ENCODE measurements at places on chromosomes 16 and 17.

DNA sequence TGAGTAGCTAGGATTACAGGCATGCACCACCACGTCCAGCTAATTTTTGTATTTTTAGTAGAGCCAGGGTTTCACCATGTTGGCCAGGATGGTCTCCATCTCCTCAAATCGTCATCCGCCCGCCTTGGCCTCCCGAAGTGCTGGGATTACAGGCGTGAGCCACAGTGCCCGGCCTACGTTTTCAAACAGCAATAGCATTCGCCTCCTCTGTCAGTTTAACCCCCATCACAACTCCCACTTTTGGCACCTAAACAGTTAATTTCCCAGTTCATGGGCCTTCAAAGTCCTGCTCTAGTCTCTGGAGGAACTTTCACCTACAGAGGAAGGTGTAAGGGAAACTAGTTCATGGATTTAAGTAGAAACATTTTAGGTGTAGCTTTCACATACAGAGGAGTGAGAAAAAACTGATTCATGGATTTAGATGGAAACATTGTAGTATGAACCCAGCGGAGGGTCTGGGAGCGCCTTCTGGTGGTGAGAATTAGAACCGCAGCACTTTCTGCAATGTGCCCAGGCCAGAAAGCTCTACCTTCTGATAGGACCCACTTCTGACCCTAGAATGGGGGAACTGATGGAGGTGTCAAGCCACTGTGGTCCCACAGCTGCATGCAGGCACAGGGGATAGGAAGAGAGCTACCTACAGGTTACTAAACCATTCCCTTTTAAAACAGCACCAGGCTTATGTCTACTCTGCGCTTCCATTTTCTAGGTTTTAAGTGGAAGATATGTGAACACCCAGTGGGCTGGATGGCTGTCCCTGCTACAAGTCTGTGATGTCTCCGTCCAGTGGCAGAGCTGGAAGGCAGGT, 12.0 kb upstream of the MEOX1 start:
- no peak for DNase-seq

DNA sequence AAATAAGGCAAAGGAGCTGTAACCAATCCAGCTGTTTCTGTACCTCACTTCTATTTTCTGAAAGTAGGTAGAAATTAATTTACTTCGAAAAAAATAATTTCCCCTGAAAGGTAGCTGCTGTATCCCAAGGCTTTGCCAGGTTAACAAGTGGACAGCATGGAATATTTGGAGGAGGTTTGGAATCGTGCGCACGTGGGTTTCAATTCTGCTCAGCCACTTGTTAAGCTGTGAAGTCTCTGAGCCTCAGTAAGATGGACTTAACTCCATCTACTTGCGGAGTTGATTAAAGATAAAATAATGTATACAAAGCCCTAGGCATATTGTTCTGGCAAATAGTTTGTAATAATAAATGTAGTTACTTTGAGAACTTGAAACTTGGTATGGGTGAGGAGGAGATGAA, 57.4 kb upstream of the LGALS9 start:
- DNase-seq, result no peak

DNA sequence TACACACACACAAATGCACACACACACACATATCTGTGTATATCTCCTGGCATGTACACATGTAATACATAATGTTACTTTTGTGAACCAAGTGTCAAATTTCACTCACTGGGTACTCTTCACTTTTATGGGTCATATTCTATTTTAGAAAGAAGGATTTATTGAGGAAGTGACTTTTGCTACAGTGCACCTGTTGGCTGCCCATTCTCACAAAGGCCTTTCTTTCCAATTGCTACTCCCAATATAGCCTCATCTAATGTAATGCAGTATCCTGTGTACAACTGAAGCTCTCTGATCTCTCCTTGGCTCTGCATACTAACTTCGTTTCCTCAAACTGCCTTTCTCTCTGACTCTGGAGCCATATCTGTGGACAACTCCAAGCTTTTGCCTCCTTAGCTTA, 107.5 kb downstream of the ABCA8 start:
- no peak for DNase-seq

GRCh38 chr16:77472262-77472661, 37.4 kb upstream of the ADAMTS18 start:
- no peak for DNase-seq

DNA sequence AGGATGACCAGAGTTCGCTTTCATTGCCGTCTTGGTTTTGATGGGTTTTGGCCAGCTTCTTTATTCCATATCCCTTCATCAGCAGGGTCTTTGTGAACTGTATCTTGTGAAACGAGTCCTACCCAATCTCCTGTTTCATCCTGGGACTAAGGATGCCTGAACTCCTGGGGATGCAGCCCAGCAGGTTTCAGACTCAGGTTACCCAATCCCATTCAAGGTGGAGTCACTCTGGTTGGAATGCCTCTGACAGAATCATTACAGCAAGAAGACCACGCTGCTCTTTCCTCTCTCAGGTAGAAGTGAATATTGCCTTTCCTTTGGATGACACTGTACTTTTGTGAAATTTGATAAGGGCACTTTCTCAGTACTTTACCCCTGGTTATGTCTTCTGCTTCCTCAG, 98.1 kb downstream of the CDH11 start:
- no peak for DNase-seq

DNA sequence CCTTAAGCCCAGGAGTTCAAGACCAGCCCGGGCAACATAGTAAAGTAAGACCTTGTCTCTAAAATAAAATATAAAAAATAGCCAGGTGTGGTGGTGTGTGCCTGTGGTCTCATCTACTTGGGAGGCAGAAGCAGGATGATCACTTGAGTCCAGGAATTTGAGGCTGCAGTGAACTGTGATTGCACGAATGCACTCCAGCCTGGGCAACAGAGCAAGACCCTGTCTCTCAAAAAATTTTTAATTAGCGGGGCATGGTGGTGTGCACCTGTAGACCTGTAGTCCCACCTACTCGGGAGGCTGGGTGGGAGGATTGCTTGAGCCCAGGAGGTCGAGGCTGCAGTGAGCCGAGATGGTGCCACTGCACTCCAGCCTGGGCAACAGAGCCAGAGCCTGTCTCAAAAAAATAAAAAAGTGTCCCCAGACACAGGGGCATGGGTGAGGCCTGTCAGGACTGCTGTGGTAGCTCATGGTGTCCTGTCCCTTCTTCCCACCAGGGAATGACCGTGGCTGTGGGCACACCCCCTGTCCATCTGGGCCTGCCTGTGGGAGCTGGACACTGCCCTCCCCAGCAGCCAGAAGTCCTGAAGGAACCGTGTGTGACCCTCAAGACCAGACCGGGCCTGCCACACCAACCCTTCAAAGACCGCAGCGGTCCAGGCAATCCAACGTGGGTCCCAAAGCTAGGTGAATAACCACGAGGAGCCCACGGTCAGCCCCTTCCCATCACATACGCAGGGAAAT, 30.8 kb upstream of the GAA start:
- no peak for DNase-seq

GRCh38 chr16:72455743-72456659, 284.0 kb upstream of the PMFBP1 start:
- DNase-seq, result no peak

DNA sequence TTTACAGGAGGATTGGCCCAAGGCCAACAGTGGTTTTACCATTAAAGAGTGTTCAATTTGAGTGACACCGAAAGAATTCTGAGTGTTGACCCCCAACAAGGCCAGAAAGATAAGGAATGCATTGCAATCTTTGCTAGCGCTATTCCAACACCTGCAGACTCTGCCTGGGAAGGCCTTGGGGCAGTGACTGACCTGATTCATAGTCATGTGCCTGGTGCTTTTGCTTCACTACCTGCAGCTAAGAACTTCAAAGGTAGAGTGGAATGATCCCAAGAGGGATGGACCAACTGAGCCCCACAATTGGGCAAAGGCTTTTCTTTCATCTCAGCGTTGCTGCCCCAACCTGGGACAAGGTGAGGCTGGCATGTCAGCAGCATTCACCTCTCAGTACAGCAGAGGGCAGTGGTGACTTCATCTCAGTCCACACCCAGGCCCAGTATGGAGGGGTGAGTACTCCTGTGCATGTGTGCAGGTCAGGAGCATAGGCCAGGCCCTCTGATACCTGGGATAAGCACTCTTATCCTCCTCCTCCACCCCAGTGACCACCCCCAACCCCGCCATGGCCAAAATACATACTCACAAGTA, 149.6 kb upstream of the GNAO1 start:
- DNase-seq, result no peak

DNA sequence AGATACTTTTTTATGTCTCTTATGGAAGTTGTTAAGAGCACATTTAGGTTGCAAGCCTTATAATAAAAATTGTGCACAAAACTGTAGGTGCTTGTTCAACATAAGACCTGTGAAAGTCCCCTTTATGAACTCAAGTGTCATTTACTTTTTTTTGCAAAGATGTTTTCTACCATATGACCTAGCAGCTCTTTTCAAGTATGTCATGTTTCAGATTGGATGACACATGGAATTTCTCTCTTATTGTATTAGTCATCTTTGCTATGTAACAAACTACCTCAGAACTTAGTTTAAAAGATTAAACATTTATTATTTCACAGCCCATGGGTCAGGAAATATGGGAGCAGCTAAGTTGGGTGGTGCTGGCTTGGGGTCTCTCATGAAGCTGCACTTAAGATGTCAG, 57.9 kb downstream of the PHKB start:
- no peak for DNase-seq

- DNase-seq, result no peak
Observed at GRCh38 chr17:83064021-83064731, 15.2 kb upstream of the METRNL start.

- DNase-seq, result peak; percentile 34
Observed at GRCh38 chr16:65117811-65118448, 3.9 kb downstream of the CDH11 start.

GRCh38 chr17:50148226-50149090, 2.0 kb downstream of the PPP1R9B start:
- DNase-seq, result no peak

All from NCI-H2081 treated with DMSO at 0.1 percent for 48 hours (cell line).